ENCODE measurements at places on chromosomes 5 and 9. TPM values are rescaled to one million over a fixed set of nuclear protein-coding genes. Genes with fewer than 3 reads are reported as not detected.

FBP1 gene
- 3.5 TPM for total RNA-seq

ABLIM3 gene
- total RNA-seq, result 129 TPM

IL5 gene
- total RNA-seq, result not detected

PCDHA12 gene
- 0.34 TPM for total RNA-seq

ZNF367 gene
- 2.2 TPM for total RNA-seq

- DNase-seq, result no peak
These were observed 104.8 kb upstream of the SMARCA2 start for GRCh38 chr9:1910269-1910811.

GRCh38 chr5:132256086-132256782, 1.3 kb upstream of the PDLIM4 start:
- no peak for DNase-seq

- DNase-seq, result no peak
These were observed 147.5 kb upstream of the ALDH1B1 start for GRCh38 chr9:38244971-38245370.

- peak; percentile 84 for DNase-seq
These were observed 915 bp downstream of the ZFAND5 start for GRCh38 chr9:72363908-72364678.

- no peak for DNase-seq
These were observed 19.6 kb downstream of the FAT2 start for GRCh38 chr5:151571270-151572173.

- DNase-seq, result no peak
These were observed 41.9 kb downstream of the CFAP90 start for GRCh38 chr5:7808998-7809397.

- DNase-seq, result peak; percentile 90
These were observed 4.7 kb downstream of the SYNPO start for GRCh38 chr5:150645070-150645700.

- no peak for DNase-seq
These were observed 270.7 kb upstream of the MSX2 start for GRCh38 chr5:174453690-174454089.

DNA sequence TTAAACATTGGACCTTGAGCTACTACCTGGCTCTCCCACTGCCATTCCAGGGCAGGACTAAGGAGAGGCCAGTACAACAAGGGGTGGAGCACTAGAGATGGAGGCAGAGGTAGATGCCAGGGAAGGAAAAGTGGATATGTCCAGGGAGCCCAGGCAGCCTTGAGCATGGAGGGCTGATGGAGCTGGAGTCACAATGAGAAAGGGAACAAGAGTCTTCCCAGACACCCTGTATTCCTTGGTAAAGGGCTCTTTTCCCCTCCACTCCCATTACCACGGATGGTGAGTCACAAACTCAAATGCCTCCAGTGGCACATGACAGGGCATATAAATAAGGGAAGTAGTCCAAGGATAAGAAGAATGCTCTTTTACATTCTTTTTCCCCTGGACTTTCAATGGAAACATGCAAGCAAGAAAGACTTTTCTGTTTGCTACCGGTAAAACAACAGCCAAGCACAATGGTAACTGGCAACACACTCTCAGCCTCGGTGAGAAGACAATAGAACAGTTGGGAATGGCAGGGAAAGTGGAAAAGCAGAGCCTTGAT, 16.7 kb downstream of the ERAP1 start:
- no peak for DNase-seq

- no peak for DNase-seq
These were observed 59.6 kb upstream of the SLC27A6 start for GRCh38 chr5:128905568-128906110.

GRCh38 chr5:126199467-126199866, 223.7 kb upstream of the GRAMD2B start:
- no peak for DNase-seq

Measured in left cardiac atrium (tissue), 4 donors.